Activated CD8-positive, alpha-beta T cell treated with anti-CD3 and anti-CD28 coated beads for 36 hours (primary cell): ENCODE measurements at places on chromosomes 2 and 18.

- no peaks in the 10 kb centered on the region for H3K27me3 ChIP-seq
- no peaks in the 10 kb centered on the region for H3K4me1 ChIP-seq
- no peak for DNase-seq
- H3K36me3 ChIP-seq: peaks cover 3% of the 10 kb centered on the region
- no peak overlapping the region for H3K4me3 ChIP-seq
These were observed 626.2 kb upstream of the CDH7 start for GRCh38 chr18:65124633-65125032.

- DNase-seq: no peak
- peaks cover 3% of the 10 kb centered on the region for H3K4me1 ChIP-seq
- no peak overlapping the region for H3K27ac ChIP-seq
- no peaks in the 10 kb centered on the region for H3K27me3 ChIP-seq
- H3K4me3 ChIP-seq: no peak overlapping the region
- H3K36me3 ChIP-seq: no peaks in the 10 kb centered on the region
These were observed 10.4 kb upstream of the KCNE4 start for GRCh38 chr2:223041527-223042109.

DNA sequence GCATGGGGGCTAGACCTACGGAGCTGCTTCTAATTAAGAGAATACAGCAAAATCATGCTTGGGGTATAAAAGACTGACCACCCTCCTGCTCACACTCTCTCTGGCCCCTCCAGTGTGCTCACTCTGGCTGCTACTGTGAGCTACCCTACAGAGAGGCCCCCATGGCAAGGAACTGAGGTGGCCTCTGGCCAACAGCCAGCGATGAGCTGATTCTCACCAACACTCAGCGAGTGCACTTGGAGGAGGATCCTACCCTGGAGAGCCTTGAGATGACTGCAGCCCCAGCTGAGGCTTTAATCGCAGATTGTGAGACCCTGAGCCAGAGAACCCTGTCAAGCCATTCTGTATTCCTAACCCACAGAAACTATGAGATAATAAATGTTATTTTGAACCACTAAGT is 88.2 kb downstream of the GFPT1 start:
- no peak overlapping the region for H3K27ac ChIP-seq
- H3K4me1 ChIP-seq: no peaks in the 10 kb centered on the region
- H3K27me3 ChIP-seq: peaks cover 6% of the 10 kb centered on the region
- no peak for DNase-seq

- H3K4me3 ChIP-seq: no peak overlapping the region
- peaks cover 7% of the 10 kb centered on the region for H3K4me1 ChIP-seq
- no peaks in the 10 kb centered on the region for H3K36me3 ChIP-seq
- H3K27ac ChIP-seq: no peak overlapping the region
- DNase-seq: peak; percentile 66
- peaks cover 31% of the 10 kb centered on the region for H3K27me3 ChIP-seq
These were observed 570.1 kb downstream of the PLCL1 start for GRCh38 chr2:198374375-198375082.

DNA sequence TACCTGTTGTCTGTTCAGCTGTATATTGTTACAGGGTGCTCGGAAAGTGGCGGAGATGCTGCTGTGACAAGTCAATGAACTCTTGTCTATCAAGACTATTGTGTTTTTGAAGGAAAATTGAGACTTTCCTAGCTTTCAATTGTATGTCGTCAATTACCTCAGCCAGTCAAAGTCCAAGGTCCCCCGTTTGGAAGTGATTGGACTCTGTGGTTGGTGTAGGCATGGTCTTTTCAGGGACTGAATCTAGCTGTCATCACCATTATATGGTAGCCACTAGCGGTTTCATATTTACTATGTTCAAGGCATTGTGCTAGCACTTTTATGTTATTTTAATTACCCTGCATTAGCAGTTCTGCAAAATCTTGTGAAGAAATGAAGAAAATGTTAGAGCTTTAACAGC is 54.9 kb downstream of the XRCC5 start:
- no peaks in the 10 kb centered on the region for H3K27me3 ChIP-seq
- H3K4me3 ChIP-seq: no peak overlapping the region
- H3K27ac ChIP-seq: peak overlapping the region; percentile 1
- peaks cover 84% of the 10 kb centered on the region for H3K36me3 ChIP-seq
